BJ (cell line): ENCODE measurements at places on chromosomes 2 and 18.

DNA sequence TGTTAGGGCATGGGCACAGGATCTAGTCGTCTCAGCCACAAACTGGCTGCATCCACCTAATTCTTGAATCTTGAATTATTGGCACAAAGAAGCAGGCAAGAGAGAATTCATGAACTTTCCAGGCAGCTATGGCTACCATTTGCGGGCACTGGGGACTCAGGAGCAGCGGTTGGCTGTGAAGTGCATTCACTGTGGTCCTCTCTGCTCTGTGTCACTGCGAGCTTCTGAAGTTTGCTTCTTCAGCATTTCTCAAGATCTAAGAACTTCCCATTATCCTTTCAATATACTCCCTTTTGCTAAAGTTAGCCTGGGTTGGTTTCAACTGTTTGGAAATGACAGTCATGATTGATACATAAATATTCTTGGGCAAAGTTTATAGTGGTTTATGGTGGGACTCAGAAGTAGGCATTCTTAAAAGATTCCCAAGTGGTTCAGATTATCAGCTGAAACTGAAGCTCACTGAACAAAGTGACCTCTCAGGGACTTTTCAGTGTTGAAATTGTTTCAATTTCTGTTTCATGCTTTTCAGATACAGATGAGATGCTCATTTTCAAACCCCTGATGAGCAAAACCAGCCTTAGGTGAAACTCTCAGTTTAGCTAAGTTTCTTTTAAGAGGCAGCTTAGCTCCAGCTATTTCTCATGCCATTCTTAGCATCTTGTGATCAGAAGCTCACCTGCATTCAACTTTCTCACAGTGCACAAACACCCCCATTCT lies 1258.3 kb upstream of the GYPC start:
- no peak for DNase-seq

DNA sequence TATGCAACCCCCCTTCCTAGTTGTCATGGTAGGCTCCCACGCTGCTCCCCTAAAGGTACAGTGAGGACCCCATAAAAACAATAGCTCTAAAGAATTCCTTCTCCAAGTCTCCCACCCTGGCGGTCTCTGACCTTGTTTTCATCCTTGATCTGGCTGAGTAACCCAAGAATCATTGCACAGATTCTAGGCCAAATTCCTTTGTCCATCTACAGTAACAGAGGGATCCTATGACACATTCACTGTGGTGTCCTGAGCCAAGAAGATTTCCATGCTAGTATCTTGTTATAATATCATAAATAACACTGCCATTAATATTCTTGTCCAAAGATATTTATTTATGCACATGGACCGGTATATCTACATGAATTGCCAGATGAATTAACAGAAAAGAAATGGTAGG lies 240.2 kb downstream of the CYP26B1 start:
- no peak for DNase-seq

DNA sequence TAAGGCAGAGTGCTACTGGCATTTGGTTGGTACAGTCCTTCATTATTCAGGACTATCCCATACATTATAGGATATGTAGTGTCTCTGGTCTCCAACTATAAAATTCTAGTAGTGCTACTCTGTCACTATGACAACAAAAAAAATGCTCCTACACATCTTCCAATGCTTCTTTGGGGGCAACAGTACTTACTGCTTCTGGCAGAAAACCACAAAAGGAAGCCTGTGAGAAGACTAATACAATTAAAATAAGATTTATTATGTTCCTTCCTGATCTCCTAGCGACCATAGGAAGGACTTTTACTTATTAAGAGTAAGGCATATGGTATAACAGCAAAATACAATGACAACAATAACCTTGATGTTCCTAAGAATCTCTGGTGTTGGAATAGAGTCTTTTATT lies 48.4 kb upstream of the CPO start:
- DNase-seq: no peak

- DNase-seq: no peak
Observed at GRCh38 chr2:1676091-1676912, 68.0 kb downstream of the PXDN start.

DNA sequence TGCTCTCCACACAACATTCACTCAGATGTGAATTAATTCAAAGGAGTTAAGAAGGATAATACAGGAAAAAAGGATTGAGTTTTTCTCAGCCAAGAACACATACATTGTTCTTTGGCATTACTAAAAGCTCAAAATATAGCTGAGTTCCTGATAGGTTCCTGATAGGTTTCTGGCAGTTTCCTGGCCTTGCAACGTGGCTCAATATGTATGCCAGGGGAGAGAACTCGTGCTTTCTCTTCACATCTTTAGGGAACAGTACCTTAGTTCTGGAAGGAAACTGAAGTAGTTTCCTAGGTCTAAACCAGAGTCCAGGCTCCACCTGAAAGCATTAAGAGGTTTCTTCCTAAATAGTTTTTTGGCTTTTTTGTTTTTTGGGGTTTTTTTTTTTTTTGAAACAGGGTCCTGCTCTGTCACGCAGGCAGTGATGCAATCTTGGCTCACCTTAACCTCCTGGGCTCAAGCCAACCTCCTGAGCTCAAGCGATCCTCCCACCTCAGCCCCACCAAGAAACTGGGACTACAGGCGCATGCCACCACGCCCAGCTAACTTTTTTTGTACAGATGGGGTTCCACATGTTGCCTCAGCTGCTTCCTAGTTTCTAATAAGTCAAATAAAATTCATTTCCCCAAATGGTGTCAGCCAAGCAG lies 42.8 kb downstream of the ESCO1 start:
- no peak for DNase-seq

DNA sequence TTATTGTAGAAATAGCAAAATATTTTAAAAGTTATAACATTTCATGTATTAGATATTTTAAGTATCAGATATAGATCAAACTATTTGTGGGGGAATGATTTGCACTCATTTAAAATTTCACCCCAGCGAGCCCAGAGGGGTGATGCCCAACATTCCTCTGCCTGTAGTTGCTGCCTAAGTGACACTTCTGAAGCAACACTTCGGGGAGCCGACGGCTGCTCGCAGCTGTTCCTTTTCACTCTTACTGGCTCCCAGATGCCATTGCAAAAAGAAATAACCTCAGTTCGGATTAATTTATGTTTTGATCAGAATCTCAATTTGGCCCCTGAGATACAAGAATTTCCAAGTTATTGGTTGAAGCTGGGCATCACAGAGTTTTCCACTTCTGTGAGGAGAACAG lies 603.8 kb downstream of the PLCL1 start:
- DNase-seq: no peak

GRCh38 chr2:21552981-21553380 lies 429.2 kb downstream of the TDRD15 start:
- no peak for DNase-seq

DNA sequence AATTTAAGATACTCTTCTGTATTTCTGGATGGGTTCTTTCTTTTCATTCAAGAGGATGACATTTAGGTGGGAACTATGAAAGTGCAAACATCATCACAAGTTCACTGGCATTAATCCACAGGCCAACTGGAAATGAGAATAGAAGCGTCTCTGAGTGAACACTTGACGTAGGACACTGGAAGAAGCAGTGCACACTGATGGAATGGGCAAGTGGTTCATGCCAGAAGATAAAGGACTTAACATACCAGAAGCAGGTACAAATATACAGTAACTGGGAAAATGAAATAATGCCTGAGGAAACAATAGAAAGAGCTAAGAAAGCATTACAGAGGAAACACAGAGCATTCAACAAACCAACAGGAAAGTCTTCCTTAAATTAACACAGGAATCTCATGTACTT lies 120.9 kb upstream of the CCDC195 start:
- no peak for DNase-seq

DNA sequence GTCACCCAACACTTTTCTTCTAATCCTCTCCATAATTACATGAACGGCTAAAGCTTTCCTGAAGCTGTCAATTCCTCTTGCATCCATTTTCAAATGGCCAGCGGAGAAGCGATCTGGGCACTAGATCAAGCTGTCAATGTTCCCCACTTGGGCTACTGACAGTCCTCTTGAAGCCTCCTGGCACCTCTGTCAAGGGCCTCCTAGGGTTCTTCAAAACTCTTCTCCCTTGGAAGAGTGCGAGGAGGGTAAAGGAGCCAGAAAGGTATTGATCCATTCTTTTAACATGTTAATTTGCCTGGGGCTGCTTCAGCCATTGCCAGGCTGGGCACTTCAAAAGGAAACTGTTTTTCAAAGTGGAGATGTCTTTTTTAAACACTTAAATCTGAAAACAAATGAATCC lies 19.8 kb downstream of the EPHA4 start:
- no peak for DNase-seq

DNA sequence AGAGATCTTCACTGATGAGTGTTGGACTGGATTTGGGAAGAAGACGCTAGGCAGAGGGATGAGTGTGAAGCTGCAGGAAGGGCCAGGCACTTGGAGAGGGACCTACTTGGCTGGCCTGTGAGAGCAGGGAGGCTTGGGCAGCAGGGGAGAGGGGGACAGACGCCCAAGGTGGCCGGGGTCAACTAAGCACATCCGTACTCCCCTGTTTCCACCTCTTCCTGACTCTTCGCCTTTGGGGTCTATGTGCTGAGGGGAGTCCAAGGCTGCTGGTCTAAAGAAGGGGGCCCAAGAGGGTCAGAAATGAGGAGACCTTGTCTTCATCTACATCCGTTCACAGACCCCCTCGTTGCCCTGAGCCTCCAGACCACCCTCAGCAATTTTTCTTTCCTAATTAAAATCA lies 16.7 kb downstream of the DPYSL5 start:
- DNase-seq: no peak

GRCh38 chr2:12044857-12045256 lies 298.4 kb downstream of the LPIN1 start:
- DNase-seq: no peak

GRCh38 chr2:17918789-17919188 lies 40.3 kb downstream of the KCNS3 start:
- no peak for DNase-seq

GRCh38 chr2:73333564-73333963 lies 40.2 kb upstream of the EGR4 start:
- no peak for DNase-seq

DNA sequence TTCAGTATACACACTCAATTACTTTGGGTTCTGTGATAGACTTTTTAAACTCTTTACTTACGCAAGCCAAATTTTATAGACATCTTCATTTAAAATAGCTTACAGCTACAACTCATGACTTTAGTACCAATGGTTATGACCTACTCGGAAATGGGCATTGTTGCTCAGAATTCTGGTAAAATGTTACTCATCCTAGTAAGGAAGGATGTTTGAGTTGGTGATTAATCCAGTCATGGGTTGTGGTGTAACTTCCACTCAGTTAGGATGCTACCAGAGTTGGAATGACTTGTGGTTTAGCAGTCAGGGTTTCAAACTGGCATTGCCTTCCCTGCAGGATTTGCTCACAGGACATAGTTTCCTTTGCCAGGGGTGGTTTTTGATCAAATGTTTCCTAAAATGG lies 7.4 kb upstream of the NPC1 start:
- DNase-seq: peak; percentile 86

DNA sequence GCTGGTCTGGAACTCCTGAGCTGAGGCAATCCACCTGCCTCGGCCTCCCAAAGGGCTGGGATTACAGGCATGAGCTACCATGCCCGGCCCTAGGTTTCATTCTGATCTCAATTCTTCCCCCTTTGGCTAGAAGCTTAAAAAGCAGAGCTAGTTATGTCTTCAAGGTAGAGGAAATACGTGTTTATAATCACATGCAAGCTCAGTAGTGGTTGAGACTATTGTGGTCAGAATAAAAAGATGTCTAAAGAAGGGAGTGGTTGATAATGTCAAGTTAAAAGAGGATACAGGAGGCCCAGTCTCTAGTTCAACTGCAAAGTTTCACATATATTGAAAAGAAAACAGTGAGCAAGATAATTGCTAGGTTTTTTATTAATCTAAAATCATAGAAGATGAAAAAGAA lies 807.8 kb upstream of the ACVR2A start:
- DNase-seq: no peak

DNA sequence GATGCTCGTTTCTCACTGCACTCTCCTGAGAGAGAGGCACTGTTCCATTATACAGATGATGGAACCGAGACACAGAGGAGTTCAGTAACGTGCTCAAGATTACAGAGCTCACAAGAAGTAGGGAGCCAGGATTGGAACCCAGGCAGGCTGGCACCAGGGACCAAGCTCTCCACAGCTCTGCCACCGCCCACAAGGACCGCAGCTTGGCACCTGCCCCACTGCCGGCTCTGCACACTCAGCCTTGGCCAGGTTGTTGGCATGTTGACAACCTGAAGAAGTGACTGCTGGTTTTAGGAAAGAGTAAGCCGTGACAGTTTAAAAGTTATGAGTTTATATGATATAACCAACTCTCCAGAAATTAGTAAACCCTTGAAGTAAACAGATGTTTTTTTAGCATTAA lies 48.0 kb upstream of the ITM2C start:
- DNase-seq: no peak

DNA sequence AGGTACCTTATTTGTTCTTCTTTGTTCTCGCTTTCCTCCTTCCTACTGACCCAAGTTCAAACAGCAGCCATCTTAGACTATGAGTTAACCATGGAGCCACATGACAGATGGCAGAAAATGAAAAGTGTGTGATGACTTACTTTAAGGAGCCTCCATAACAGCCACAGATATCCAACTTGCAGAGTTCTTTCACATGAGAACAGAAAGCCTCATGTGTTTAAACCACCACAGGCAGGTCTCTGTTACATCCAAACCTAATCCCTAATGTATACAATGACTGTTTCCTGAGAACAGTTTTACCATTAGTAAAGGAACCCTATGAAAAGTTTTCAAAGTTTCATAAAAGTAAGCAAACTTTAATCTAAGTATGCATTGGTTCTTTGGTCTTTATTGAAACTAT lies 20.3 kb downstream of the B4GALT6 start:
- no peak for DNase-seq

DNA sequence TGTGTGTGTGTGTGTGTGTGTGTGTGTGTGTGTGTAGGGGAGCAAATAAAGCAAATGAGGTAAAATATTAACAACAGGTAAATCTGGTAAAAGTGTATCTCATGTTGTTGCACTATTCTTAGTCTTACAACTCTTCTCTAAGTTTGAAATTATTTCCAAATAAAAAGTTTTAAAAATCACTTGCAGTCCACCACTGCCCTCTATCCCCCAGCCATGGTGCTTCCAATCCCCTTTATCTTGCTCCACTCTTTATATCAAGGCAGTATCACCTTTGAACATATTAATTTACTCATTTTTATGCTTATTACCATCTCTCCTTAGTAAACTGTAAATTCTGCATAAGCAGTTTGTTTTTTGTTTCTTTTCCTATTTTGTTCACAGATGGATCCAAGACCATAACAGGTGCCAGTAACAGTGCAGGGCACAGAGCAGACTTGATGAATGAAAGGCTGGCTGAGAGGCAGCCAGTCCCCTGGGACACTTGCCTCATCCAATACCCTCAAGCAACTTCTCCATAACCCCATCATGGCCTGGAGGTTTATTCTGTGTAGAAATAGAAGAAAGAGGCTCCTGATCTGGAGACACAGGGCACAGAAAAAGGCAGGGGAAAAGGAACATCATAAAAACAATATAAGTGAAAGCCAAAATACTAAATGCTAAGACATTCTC lies 67.6 kb downstream of the LDAH start:
- DNase-seq: no peak

- no peak for DNase-seq
Observed at GRCh38 chr18:6132751-6133368, 237.5 kb upstream of the TMEM200C start.
